ENCODE measurements at places on chromosomes 11 and 22. TPM values are rescaled to one million over a fixed set of nuclear protein-coding genes. Genes with fewer than 3 reads are reported as not detected.

The LDHA gene
- total RNA-seq = 4,349 TPM

The CBLIF gene
- total RNA-seq = not detected

The NXPE2 gene
- total RNA-seq = not detected

The TBX1 gene
- total RNA-seq = 4.1 TPM

The CDC45 gene
- 23.8 TPM for total RNA-seq

The NRGN gene
- 6.4 TPM for total RNA-seq

The TMEM126B gene
- 53.3 TPM for total RNA-seq

The OR2D3 gene
- not detected for total RNA-seq

The ZBTB16 gene
- total RNA-seq = 1.6 TPM

The MYEOV gene
- total RNA-seq = 104 TPM

The MUC5AC gene
- total RNA-seq = 2.9 TPM

The RPL27A gene
- total RNA-seq = 2,410 TPM

The APBB1 gene
- total RNA-seq = 19.3 TPM

The PTPN5 gene
- not detected for total RNA-seq

The MYO18B gene
- total RNA-seq = 0.08 TPM

The PRRG4 gene
- total RNA-seq = 2.3 TPM

The APOA1 gene
- 0.12 TPM for total RNA-seq

The HOATZ gene
- total RNA-seq = not detected

The USP2 gene
- total RNA-seq = 1.3 TPM

The TMPRSS6 gene
- not detected for total RNA-seq

The AIP gene
- total RNA-seq = 43.0 TPM

The MS4A15 gene
- not detected for total RNA-seq

The KDELR3 gene
- total RNA-seq = 19.3 TPM

The HDHD5 gene
- 37.5 TPM for total RNA-seq

The MOB2 gene
- total RNA-seq = 40.7 TPM

The TIGD3 gene
- 1.2 TPM for total RNA-seq

The GSTT2B gene
- total RNA-seq = 0.35 TPM

The CRYBA4 gene
- total RNA-seq = not detected

The POTEH gene
- total RNA-seq = not detected

The FIBIN gene
- not detected for total RNA-seq

The GAL3ST3 gene
- not detected for total RNA-seq

The WT1 gene
- 5.8 TPM for total RNA-seq

The LRRC32 gene
- total RNA-seq = 0.19 TPM

The THRSP gene
- total RNA-seq = not detected

The TAF10 gene
- total RNA-seq = 263 TPM

The CECR2 gene
- total RNA-seq = 0.06 TPM

The LTBP3 gene
- 67.3 TPM for total RNA-seq

The KREMEN1 gene
- 5.5 TPM for total RNA-seq

The TREH gene
- not detected for total RNA-seq

The ARHGAP42 gene
- 6.7 TPM for total RNA-seq

The OR51B2 gene
- not detected for total RNA-seq

The UQCC3 gene
- total RNA-seq = 27.6 TPM

The PHF21B gene
- 0.92 TPM for total RNA-seq

The MCAT gene
- total RNA-seq = 15.0 TPM

The NEU3 gene
- 3.2 TPM for total RNA-seq

The TMEM218 gene
- 19.6 TPM for total RNA-seq

The AMPD3 gene
- 8.9 TPM for total RNA-seq

The APOL1 gene
- total RNA-seq = 14.7 TPM

The PNPLA3 gene
- 0.81 TPM for total RNA-seq

The ABCG4 gene
- total RNA-seq = 0.47 TPM

The SUN2 gene
- 38.6 TPM for total RNA-seq

The KRTAP5-11 gene
- not detected for total RNA-seq

The LYVE1 gene
- total RNA-seq = 0.64 TPM

Measured in A549 treated with dexamethasone at 1 μM for 4 hours (cell line).